ENCODE measurements at places on chromosomes 16 and 17.

- peak overlapping the region; percentile 91 for H3K27ac ChIP-seq
- no peak for DNase-seq
Observed at GRCh38 chr16:25051406-25052150, 36.4 kb upstream of the ARHGAP17 start.

DNA sequence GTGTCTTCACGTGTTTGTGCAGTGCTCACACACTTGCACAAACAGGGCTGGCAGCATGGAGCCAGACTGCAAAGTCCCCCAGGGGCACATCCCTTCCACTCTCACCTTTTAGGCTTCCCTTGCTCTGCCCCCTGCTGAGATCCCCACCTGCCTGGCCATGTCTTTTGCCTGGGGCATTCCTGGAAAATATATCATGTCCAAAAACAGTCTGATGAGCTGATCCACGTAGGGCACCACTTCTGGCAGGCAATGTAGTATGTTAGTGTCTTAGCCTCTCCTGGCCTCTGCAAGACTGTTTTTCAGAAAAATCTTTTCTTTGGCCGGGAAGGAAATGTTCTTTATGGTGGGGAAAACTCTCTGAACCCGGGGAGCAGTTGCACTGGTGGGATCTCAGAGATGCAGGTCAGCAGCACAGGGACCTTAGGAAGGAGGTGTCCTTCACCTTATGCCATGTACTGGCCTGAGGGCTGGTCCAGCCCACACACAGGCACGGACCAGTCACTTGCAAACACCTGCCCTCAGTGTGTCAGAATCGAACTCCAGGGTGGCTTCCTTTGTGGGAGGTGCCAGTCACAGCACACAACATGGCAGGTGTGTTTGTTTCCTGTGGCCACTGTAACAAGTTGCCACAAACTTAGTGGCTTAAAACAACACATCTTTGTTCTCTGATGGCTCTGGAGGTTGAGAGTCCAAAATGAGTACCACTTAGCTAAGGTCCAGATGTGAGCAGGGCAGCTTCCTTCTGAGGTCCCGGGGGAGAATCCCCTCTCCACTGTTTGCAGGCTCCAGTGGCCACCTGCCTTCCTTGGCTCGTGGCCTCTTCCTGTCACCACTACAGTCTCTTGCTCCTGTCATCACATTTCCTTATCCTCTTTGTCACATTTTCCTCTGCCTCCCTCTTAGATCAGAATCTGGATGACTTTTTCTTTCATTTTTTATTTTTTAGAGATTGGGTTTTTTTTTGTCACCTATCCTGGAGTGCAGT is 46.6 kb downstream of the MPRIP start:
- peaks cover 25% of the 10 kb centered on the region for H3K36me3 ChIP-seq
- DNase-seq = no peak
- no peaks in the 10 kb centered on the region for H3K4me1 ChIP-seq
- H3K27me3 ChIP-seq = no peaks in the 10 kb centered on the region
- no peak overlapping the region for H3K27ac ChIP-seq
- no peak overlapping the region for H3K4me3 ChIP-seq

GRCh38 chr17:1060991-1061390 is 64.1 kb downstream of the TIMM22 start:
- no peak for DNase-seq
- H3K27ac ChIP-seq = no peak overlapping the region
- H3K4me1 ChIP-seq = no peaks in the 10 kb centered on the region

- no peaks in the 10 kb centered on the region for H3K36me3 ChIP-seq
- no peaks in the 10 kb centered on the region for H3K27me3 ChIP-seq
Observed at GRCh38 chr17:76232342-76232741, 8.0 kb downstream of the RNF157 start.

DNA sequence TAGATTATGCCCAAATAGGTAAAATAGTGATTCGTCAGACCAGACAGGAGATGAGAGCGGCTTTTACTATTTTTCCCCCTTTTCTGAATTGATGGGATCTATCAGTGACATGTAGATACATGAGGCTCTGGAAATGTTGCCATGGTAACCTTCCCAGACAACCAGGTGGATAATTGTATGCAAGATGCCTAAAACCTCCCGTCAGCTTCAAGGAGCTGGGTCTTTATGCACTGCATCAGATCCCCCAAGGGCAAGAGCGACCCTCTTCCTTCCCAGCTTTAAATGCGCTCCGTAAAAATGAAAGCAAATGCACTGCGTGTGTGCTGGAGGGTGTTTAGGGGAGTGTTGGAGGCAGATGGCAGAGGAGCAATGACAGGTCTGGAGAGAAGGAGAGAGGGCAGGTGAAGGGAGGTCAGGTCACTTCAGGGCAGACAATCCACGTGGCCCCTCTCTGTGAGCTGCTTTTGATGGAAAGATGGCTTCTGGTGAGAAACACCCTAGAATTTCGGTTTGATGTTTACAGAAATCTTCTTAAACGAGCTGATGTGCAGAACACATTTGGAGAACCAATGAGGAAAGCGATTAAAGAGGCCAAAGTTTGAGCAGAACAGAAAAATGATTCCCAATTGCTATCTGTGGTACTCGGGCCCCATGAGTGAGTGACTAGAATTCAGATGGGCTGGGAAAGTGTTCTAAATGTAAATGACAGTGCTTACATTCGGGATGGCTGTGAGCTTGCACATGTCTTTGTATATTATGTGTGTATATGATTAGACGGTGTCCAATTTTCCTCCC is 461.7 kb upstream of the HSBP1 start:
- no peaks in the 10 kb centered on the region for H3K27me3 ChIP-seq
- H3K4me1 ChIP-seq = no peaks in the 10 kb centered on the region
- peak overlapping the region; percentile 19 for H3K4me3 ChIP-seq
- DNase-seq = no peak
- H3K36me3 ChIP-seq = no peaks in the 10 kb centered on the region

GRCh38 chr16:67149276-67150046 is 1.3 kb downstream of the B3GNT9 start:
- H3K27me3 ChIP-seq = no peaks in the 10 kb centered on the region
- H3K36me3 ChIP-seq = peaks cover 12% of the 10 kb centered on the region
- H3K27ac ChIP-seq = no peak overlapping the region

GRCh38 chr17:74759243-74759801 is 10.9 kb downstream of the NHERF1 start:
- no peak overlapping the region for H3K4me3 ChIP-seq
- no peaks in the 10 kb centered on the region for H3K27me3 ChIP-seq
- H3K27ac ChIP-seq = peak overlapping the region; percentile 94

- H3K4me1 ChIP-seq = peaks cover 4% of the 10 kb centered on the region
- no peak overlapping the region for H3K27ac ChIP-seq
- H3K27me3 ChIP-seq = no peaks in the 10 kb centered on the region
Observed at GRCh38 chr16:74575807-74576643, 30.9 kb downstream of the GLG1 start.

DNA sequence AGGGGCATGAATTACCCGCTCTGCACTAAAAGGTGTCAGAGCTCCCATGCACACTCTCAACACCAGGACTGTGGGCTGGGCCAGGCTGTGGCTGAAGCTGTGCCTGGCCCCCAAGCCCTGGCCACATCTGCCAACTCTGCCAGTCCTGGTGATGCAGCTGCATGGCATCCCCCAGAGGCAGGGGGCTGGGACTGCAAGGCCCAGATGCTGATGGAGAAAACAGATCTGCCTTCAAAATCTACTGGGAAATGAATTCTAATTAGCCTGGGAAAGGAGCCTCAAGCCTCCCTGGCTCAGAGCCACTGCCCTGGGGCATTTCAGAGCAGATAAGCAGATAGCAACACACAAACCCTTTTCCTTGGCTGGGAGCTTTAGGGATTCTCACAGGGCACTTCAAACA is 3.4 kb downstream of the CHST6 start:
- no peak overlapping the region for H3K4me3 ChIP-seq
- no peaks in the 10 kb centered on the region for H3K36me3 ChIP-seq
- no peak overlapping the region for H3K27ac ChIP-seq
- H3K27me3 ChIP-seq = no peaks in the 10 kb centered on the region
- peak; percentile 92 for DNase-seq
- peaks cover 7% of the 10 kb centered on the region for H3K4me1 ChIP-seq

DNA sequence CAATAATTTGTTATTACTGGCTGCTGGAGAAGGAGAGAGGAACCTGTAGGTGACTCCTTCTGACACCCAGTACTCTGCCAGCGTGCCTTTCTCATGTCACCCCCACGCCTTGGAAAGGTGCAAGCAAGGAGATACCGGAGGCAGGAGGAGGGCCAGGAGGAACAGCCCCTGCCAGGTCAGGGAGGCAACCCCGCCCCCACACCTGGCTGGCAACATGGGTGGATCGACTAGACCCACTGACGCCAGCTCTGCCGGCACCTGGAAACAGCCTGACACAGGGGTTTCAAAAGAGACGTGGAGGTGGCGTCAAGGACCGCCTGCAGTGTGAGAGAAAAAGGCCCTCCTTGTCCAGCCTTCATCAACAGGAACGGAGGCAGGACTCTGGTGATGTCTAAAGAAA is 62.3 kb downstream of the CYB5B start:
- no peak overlapping the region for H3K4me3 ChIP-seq
- no peak for DNase-seq
- H3K27me3 ChIP-seq = no peaks in the 10 kb centered on the region
- H3K4me1 ChIP-seq = 0 out of 2 replicates have a peak, but pooled peaks cover 5% of the 10 kb centered on the region

- H3K27ac ChIP-seq = no peak overlapping the region
- H3K27me3 ChIP-seq = no peaks in the 10 kb centered on the region
- no peaks in the 10 kb centered on the region for H3K36me3 ChIP-seq
- peak; percentile 31 for DNase-seq
Observed at GRCh38 chr17:63483038-63483437, 6.2 kb downstream of the ACE start.

- no peaks in the 10 kb centered on the region for H3K27me3 ChIP-seq
- no peaks in the 10 kb centered on the region for H3K4me1 ChIP-seq
- no peaks in the 10 kb centered on the region for H3K36me3 ChIP-seq
- no peak overlapping the region for H3K4me3 ChIP-seq
- DNase-seq = no peak
Observed at GRCh38 chr16:77111056-77111565, 79.9 kb upstream of the MON1B start.

GRCh38 chr17:46771561-46772474 is 46.7 kb downstream of the WNT3 start:
- H3K4me3 ChIP-seq = peak overlapping the region; percentile 49
- no peaks in the 10 kb centered on the region for H3K4me1 ChIP-seq
- H3K27me3 ChIP-seq = no peaks in the 10 kb centered on the region
- DNase-seq = peak; percentile 92
- no peaks in the 10 kb centered on the region for H3K36me3 ChIP-seq
- peak overlapping the region; percentile 66 for H3K27ac ChIP-seq

GRCh38 chr17:58534901-58535421 is 20.5 kb upstream of the MTMR4 start:
- H3K4me3 ChIP-seq = no peak overlapping the region
- H3K36me3 ChIP-seq = no peaks in the 10 kb centered on the region
- no peak for DNase-seq

DNA sequence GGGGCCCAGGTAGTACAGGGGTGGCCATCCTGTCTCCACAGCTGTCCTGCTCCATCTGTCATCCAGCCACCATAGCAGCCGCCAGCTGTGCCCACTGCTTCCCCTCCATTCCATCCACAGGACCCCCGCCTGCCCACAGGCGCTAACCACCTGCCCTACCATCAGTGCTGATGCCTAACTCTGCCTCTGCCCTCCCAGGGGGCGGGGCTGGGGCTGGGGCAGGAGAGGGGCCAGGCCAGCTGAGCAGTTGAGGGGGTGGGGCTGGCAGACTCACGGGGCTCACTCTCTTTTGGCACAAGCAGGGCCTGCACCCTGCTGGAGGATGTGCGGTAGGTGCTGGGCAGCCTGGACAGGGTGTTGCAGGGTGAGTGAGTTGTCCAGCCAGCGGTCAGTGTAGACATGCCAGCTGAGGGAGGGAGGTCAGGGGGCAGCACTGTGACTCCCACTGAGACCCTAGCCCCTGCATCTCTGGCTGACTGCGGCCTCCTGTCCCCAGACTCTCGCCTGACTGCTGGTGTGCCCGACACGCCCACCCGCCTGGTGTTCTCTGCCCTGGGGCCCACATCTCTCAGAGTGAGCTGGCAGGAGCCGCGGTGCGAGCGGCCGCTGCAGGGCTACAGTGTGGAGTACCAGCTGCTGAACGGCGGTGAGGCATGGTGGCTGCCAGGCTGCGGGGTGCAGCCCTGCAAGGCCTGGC is 9.6 kb downstream of the GALK1 start:
- H3K27me3 ChIP-seq = no peaks in the 10 kb centered on the region
- no peaks in the 10 kb centered on the region for H3K4me1 ChIP-seq
- peak; percentile 79 for DNase-seq

DNA sequence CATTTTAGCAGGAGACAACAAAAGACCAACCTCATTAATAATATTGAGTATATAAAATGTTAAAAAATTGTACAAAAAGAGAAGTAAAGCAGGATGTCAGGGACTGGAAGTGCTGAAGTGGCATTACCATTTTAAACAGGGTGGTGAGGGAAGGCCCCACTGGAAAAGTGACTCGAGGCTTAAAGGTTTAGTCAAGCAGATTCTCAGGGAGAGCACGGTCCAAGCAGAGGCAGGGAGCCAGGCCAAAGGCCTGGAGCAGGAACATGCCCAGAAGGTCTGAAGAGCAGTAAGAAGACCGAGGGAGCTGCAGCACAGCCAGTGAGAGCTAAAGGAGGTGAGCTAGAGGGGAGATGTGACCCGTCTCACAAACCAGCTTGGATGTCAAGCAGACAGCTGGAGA is 7.6 kb downstream of the XPO6 start:
- no peak for DNase-seq
- H3K27me3 ChIP-seq = no peaks in the 10 kb centered on the region
- H3K4me1 ChIP-seq = peaks cover 2% of the 10 kb centered on the region
- H3K36me3 ChIP-seq = peaks cover 25% of the 10 kb centered on the region
- no peak overlapping the region for H3K4me3 ChIP-seq

DNA sequence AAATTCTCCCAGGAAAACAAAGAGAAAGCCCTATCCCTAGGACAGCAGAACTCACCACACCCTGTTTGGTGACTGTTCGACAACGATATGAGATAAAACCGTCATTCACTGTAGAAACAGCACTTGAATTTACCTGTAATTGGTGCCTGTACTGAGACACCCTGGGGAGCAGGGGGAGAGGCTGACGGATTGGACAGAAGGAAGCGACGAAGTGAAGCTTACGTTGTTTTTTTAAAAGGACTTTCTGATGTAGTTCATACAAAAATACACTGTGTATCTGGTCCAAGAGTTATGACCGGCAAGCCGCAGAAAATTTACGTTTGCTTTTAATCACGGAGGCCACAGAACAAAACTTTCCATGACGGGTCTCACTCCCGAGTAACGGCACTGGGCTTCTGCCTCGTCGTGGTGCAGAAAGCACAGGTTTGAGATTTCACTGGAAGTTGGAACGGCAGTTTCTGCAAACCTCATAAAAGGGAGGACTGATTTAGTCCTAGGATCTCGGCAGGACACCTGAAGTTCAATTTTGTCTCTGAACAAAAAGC is 9.7 kb downstream of the NXN start:
- no peaks in the 10 kb centered on the region for H3K36me3 ChIP-seq
- peaks cover 3% of the 10 kb centered on the region for H3K4me1 ChIP-seq
- H3K4me3 ChIP-seq = no peak overlapping the region
- H3K27ac ChIP-seq = no peak overlapping the region

Measured in SK-N-SH (cell line).